Glomerular endothelial cell (primary cell): ENCODE measurements at places on chromosomes 1 and 21. TPM values are rescaled to one million over a fixed set of nuclear protein-coding genes. Genes with fewer than 3 reads are reported as not detected.

DNA sequence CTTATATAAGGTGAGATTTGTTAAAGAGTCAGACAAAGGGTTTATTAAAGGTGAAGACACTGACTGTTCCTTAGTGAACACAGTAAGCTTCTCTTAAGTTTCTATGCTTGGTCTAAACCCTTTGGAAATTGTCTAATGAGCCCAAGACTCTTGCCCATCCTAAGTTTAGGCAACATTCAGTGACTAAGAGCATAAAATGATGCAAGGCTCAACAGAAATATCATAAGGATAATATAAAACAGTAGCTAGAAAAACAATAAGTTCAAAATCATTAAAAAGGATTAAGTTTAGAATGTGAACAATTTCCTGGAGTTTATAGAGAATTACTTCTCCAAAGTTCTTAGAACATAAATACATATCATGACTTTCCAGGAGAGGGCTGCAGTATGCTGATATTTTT, 108.9 kb upstream of the PDC start:
- no peak for DNase-seq

GRCh38 chr1:84721152-84721551, 30.9 kb upstream of the SSX2IP start:
- no peak for DNase-seq

- DNase-seq, result no peak
These were observed 132.9 kb downstream of the SYF2 start for GRCh38 chr1:25099343-25099951.

DNA sequence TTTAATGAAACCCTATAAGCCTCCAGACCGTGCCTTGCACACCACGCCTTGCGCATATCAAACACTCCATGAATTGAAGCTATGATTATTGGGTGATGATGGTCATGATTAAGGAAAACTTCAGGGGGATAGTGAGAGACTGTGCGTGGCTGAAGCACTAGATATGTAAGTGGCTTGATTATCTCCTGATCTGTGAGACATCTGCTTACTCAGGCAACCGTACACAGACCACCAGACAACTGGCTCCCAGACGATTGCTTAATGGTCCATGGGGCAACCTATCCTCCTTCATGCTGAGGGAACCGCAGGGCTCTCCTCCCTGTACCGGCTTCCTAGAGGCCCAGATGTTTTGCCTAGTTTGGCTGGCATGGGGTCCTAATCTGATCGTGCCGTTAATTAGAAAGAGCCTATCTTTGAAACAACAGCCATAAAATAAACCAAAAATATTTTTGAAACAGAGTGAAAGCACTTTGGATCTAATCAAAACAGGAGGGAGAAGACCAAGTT, 51.6 kb downstream of the IRF2BP2 start:
- no peak for DNase-seq

DNA sequence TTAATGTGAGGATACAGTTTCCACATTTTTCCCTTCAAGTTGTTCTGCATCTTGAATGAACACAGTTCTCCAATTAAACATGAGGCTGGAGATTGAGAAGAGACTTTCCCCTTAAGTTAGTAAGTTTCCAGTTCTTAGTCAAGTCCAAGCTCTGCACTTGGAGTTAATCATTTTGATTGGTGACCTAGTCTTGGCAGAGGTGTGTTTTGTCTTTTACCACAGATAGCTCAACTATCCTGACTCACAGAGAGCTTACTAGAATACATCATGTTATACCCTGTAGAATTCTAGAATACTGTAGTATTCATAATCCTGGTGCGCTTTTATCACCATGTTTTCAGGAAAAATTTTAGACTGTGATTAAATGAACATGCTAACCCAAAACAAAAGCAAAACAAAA, 129.2 kb downstream of the CYYR1 start:
- DNase-seq, result no peak

DNA sequence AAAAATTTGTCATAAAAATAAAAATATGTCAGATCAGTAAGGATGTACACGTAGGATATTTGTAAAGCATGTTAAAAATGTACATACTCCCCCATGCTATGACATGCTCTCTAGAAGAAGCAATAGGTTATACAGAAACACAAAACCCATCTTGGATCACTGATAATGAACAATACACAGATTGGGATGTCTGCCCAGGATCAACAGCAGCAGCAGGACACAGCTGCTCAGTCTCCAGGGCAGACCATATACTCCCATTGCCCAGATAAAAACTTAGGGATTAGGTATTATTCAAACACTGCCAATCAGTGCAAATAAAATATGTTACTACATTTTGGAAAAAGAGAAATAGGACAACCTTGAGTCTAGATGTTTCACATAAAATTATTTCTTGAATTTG, 39.0 kb downstream of the DAB1 start:
- DNase-seq, result no peak

- DNase-seq, result no peak
These were observed 6.7 kb upstream of the RAB3GAP2 start for GRCh38 chr1:220278991-220279390.

GRCh38 chr1:24921412-24921811, 8.7 kb downstream of the RUNX3 start:
- DNase-seq, result no peak

GRCh38 chr1:6412896-6413295, 6.8 kb downstream of the HES2 start:
- no peak for DNase-seq

The HTR6 gene
- not detected in 2 replicates for total RNA-seq

The SELENBP1 gene
- 0.93 and 1.2 TPM in 2 replicates for total RNA-seq

The MAN1C1 gene
- total RNA-seq, result 16.3 and 48.0 TPM in 2 replicates

The BTF3L4 gene
- 31.0 and 41.9 TPM in 2 replicates for total RNA-seq

The NECTIN4 gene
- 0.76 TPM in 1 of 2 replicates, not detected in the other for total RNA-seq
